NCI-H774 (cell line): ENCODE measurements at places on chromosomes 12 and 14.
A peak's percentile ranks its signal among the peaks of the same experiment; 100 is the strongest.

DNA sequence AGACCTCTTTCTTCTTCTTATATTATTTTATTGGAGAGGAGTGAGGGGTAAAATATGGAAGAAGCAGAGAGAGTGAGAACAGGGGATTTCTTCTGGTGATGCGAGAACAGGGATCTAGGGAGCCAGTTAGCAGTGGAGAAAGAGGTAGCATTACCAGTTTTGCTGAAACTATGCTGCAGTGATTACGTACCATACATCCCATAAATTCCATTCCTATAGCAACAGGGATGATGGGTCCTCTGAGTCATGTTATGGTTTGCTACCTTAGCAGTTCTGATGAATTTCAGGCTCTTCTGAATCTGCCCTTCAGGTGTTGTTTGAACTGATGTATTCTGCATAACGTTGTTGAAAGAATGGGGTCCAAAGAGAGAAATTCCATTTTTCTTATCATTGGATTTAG, 625.4 kb upstream of the LRFN5 start:
- no peak for DNase-seq

- no peak for DNase-seq
These were observed 32.7 kb downstream of the MED6 start for GRCh38 chr14:70567791-70568190.

DNA sequence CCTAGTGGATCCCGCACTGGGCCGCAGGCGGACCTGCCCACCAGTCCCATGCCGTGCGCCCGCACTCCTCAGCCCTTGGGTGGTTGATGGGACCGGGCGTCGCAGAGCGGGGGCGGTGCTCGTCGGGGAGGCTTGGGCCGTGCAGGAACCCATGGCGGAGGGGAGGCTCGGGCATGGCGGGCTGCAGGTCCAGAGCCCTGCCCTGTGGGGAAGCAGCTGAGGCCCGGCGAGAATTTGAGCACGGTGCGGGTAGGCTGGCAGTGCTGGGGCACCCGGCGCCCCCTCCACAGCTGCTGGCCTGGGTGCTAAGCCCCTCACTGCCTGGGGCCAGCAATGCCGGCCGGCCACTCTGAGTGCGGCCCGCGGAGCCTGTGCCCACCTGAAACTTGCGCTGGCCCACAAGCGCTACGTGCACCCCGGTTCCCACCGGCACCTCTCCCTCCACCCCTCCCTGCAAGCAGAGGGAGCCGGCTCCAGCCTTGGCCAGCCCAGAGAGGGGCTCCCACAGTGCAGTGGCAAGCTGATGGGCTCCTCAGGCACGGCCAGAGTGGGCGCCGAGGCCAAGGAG, 100.8 kb downstream of the PLEKHA5 start:
- DNase-seq: no peak

DNA sequence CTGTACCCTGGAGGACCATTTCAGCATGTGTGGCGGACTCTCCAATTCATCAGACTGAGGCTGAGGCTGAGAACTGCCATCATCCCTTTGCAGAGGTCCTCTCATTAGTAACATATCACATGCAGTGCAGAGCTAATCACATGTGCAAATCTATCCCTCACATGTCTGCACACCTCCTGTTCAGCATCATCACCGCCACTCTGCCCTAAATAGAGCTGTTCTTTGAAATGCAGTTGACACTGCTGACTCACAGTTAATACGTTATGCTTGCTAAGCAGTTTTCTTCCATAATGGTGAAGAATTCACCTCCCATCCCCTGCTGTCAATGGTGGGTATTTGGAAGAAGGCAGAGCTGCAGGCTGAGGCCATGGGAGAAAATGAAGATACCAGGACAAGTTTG, 85.0 kb upstream of the ANO2 start:
- DNase-seq: no peak

DNA sequence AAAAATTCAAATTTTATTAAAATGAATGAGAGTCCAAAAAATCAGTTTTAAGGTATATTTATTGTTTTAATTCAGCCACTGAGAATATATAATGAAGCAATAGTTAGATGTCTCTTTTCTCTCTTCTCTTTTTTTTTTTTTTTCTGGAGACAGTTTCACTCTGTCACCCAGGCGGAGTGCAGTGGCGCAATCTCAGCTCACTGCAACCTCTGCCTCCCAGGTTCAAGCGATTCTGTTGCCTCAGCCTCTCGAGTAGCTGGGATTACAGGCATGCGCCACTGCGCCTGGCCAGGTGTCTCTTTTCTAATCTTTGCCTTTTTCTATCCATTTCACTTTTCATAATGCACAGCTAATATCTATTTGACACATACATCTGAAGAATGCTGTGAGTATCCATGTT, 307.1 kb upstream of the RGS6 start:
- no peak for DNase-seq

DNA sequence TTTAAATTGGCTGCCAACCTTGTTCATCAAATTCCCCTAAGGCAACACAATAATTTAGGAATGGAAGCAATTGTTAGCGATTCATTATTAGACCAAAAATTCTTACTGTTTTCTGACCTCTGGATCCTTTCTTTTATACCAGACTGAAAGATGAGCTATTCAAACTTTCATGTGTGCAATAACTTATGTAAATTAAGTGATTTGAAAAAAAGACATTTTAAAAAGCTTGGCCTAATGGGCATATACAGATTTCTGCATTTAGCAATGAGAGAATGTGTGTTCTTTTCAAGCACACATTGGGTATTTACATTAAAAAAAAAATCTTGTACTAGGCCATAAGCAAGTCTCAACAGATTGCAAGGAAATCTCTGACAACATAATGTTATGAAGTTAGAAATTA, 65.5 kb downstream of the C12orf75 start:
- no peak for DNase-seq

- DNase-seq: no peak
These were observed 341.8 kb downstream of the C12orf50 start for GRCh38 chr12:87687362-87687761.

GRCh38 chr14:93171376-93171775, 13.3 kb downstream of the MOAP1 start:
- DNase-seq: no peak

- DNase-seq: no peak
These were observed 11.7 kb downstream of the SSH1 start for GRCh38 chr12:108845696-108846095.

DNA sequence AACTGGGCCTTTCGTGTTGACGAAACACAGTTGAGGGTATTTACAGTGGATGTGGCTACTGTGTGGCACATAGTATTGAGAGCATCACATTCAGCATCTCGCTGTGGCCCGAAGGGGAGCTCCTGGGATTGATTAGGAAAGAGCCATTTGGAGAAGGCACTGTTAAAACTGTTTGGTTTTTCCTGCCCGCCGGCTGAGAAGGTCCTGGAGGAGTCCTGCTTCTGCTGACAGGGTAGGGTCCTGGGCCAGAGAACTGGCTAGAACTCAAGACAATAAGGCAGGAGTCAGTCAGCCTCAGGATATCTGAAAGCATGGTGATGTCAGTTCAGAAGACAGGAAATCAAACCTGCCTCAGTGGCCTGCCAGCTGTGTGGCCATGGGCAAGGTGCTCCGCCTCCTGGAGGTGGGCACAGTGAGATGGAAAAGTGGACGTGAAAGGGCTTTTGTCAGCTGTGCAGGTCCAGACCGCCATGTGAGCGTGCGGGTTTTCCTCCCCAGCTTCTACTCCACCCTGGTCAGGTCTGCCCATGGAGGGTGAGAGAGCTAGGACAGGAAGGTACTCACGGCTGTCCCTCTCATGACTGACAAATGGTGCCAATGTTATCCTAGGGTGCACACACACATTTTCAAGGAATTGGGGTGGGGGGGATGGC, 92.3 kb downstream of the NTF3 start:
- DNase-seq: no peak

DNA sequence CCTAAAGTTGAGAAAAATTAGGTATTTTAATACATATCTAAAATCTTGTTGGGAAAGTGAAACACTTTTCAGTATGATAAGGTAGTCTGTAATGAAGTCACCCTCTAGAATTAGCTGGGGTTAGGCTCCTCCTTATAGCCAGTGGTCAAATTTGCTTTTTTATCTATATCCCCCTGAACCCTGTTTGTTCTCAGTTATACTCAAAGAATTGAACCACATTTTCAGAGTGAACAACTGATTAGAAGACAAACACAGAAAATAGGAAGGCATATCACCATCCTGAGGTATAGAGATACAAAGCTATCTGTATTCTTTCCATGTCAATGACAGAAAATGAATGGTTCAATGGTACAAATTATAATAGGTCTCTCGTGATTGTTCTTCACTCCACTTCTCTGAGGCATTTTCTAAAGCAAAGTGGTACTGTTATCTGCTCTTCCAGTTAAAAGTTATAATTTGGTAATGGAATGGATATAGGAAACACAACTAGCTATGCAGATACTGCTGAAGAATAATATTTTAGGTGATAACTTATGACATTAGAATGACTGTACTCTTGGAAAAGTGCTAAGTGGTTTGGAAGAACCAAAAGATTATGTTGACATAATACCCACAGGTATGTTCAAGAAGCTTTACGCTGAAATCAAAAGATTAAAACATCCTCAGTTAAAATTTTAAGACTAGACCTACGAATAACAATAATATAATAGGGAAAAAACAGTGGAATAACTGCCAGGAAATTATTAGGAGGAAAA, 27.6 kb downstream of the WASHC3 start:
- DNase-seq: no peak

GRCh38 chr12:24615967-24616411, 332.9 kb downstream of the BCAT1 start:
- no peak for DNase-seq

- DNase-seq: no peak
These were observed 1.7 kb downstream of the TUBA1B start for GRCh38 chr12:49129332-49130150.

DNA sequence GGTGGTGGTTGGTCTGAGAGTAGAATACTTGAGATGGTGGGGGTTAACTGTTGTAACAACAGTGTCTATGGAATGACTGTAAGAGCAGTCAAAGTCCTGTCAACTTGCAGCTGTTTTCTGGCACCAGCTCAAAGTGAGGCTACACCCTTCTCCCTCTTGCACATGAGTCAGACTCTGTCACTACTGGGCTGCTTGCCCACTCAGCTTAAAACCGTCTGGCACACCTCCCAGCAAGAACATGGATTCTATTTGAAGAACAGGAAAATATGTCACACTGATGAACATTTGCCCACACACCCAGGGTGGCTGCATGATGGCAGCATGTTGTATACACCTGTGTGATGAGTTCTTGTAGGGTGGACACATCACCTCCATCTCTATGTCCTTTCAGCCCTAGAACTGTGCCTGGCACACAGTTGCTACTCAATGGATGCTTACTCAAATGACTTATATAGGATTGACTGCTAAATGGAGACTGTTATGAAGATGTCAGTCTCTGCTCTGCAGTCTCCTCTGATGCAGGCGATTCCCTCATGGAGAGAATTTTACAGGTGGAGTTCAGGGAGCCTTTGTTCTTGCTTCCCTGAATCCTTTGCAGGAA, 19.3 kb upstream of the SERPINA6 start:
- DNase-seq: peak; percentile 60

DNA sequence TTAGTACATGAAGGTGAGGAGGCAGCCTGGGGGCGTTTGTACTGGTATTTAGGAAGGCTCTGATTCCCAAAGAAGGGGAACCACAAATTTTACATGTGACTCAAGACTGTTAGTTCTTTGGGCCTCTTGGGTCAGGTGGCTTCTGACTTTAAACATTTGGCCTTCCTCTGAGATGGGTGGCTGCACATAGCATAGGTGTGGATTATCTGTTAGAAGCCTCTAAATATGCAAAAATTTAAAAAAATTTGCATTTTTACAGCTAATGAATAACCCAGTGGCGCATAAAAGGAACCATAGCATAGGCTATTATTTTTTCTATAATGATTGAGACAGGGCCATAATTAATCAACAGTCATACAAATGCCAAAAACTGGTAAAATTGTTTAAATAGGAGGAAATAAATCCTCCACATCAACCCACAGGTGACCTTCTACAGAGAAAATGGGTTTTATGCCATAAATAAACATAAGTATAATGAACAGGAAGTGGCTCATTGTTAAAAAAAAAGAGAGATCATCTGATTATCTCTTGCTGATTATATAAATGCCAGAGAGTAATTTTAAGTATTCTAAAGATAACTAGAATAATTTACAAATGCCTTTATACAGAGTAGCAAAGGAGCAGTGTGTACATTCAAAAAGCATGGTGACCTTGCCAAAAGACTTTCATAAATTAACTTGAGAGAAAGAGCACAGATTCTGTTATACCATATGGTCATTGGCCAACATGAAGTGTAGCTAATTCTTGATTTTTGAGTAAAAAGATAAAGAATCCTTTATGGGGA, 284.2 kb upstream of the ATP2B1 start:
- no peak for DNase-seq

- DNase-seq: no peak
These were observed at the start of gene LAG3 for GRCh38 chr12:6772331-6772695. Gene LAG3, plus strand, starts transcription at chr12:6772520. Its CDS starts 333 bp downstream, at chr12:6772853.

GRCh38 chr14:28571636-28572035, 195.0 kb upstream of the FOXG1 start:
- DNase-seq: no peak

DNA sequence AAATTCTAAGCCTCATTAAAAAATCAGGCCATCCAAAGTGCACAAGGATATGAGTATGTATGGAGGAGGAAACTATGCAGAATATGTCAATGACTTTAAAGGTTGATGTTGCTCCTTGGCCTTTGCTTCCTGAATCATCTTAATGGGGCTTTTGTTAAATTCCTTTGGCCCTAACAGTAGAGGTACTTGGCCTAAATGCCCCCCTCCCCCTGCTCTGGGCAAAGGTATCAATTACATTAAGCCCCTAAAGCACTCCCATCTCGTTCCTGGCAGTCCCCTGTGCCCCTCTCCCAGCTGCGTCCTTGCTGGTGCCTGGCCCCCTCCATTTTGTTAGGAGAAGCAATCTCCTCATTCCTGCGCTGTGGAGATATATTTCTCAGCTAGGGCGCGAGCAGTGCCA, 4.8 kb downstream of the COPZ1 start:
- DNase-seq: no peak

DNA sequence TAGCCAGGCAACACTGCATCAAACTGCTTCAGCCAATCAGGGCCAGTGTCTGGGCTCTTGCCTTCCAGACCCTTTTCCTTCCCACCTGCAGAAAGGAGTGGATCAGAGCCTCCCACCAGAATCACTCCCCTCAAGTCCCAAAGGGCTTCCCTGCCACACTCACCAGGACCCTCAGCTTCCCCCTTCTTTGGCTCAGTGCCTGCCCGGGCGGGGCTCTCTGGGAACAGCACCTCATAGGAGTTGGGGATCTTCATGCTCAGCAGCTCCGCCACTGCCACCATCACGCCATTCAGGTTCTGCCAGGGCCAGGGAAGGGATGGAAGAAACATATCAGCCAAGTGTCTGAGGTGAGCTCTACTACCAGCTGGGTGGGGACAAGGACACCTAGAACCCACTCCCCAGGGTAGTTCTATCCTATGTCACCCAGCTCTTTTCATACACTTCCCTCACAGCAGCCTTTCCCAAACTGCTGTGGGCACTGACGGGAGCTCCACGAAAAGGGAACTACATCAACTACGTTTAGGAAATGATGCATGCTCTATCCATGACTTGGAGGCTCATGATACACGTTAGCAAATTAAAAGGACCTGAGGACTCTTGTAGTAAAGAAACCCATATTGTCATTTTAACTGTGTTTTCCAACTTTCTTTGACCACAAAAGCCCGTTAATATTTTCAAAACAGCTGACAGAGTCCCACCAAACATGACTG, 9.4 kb upstream of the PRKAG1 start:
- no peak for DNase-seq
